Activated T-cell treated with anti-CD3 and anti-CD28 coated beads for 24 hours (primary cell): ENCODE measurements at places on chromosomes 12 and 14.

DNA sequence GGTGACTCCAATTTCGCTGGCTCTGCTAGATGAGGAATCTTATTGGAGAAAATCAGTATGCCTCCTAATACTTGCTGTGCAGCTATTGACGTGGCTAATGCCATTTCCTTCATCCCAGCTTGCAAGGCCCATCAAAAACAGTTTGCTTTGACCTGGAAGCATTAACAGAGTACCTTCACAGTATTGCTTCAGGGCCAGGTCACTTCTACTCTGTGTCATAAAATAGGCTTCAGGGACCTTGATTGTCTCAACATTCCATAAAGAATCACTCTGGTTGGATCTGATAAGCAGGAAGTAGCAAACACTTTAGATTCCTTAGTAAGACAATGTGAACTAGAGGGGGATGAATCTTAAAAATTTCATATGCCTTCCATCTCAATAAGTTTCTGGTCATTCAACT lies 26.9 kb upstream of the ZNF641 start:
- no peak for DNase-seq

DNA sequence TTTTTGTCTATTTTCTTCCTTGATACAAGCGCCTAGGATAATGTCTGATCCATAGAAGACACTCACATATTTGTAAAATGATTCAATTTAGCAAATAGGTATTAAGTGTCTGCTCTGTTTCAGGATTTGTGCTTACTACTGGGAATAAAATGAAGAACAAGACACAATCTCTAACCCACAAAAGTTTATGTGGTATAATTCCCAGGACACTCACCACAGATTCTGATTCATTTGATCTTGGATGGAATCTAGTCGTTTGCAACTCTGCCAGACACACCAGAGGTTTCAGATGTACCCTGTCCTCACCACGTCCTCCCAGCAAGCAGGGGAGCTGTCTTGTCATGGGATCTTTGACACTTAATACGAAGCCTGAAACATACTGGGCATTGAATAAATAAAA lies 208.3 kb downstream of the LRIG3 start:
- no peak for DNase-seq

GRCh38 chr14:92430686-92431085 lies 82.9 kb upstream of the RIN3 start:
- DNase-seq, result no peak

DNA sequence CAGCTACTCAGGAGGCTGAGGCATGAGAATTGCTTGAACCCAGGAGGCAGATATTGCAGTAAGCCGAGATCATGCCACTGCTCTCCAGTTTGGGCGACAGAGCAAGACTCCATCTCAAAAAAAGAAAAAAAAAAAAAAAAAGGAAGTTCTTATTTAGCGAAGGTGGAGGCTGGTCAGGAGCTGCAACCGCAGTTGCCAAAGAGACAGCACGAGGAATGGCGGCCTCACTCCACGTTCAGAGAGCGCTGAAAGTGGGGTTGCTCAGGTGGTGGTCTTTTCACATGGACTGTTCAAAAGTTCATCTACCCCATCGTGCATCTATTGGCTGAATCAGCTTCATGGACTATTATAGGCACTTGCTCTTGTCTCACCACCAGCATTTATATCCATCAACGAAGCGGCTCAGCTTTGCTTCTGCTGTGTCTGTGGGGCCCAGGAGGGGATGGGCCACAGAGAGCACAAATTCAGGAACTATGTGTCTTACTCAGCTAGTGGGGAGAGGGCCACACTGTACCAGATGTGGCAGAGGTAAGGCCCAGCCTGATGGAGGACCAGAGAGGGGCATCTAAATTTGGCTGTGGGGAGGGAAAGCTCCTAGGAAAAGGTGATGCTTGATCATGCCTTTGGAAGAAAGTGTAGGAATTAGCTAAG lies 27.3 kb downstream of the SLC25A47 start:
- DNase-seq, result no peak

DNA sequence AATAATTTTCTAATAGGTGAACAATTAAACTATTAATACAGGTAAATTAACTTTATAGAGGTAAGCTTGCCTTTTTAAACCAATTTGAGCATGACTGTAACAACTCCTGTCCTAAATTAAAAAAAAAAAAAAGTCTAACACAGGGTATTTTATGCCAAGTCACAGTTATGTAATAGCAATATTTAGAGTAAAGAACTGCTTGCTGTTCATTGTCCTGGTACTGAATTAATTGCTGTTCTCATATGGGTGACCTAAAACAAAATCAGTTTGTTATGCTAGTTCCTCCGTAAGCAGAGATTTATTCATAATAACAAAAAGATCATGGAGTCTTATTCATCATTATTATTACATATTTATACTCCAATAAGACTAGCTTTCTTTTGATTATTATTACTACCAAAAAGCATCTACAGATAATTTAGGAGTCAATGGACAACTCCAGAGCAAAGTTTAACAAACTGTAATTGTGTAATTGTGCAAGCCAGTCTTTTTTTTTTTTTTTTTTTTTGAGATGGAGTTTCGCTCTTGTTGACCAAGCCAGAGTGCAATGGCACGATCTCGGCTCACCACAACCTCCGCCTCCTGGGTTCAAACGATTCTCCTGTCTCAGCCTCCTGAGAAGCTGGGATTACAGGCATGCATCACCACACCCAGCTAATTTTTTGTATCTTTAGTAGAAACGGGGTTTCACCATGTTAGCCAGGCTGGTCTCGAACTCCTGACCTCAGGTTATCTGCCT lies 98.3 kb downstream of the ITPR2 start:
- DNase-seq, result no peak

GRCh38 chr12:41908206-41908605 lies 236.5 kb downstream of the GXYLT1 start:
- DNase-seq, result no peak

DNA sequence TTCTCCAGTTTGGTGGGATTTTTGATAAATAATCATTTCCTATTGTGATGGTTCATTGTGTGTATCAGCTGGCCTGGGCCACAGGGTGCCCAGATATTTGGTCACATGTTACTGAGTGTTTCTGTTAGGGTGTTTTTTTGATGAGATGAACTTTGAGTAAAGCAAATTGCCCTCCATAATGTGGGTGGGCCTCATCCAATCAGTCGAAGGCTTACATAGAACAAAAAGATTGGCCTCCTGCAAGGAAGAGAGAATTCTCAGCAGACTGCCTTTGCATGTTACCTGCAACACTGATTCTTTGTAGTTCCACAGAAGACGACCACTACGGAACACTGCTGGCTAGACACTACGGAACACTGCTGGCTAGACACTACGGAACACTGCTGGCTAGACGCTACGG lies 441.6 kb downstream of the GLT1D1 start:
- no peak for DNase-seq

- no peak for DNase-seq
These were observed 13.2 kb upstream of the EDDM3A start for GRCh38 chr14:20732477-20732876.

GRCh38 chr12:71949646-71950045 lies 11.0 kb downstream of the TPH2 start:
- no peak for DNase-seq

DNA sequence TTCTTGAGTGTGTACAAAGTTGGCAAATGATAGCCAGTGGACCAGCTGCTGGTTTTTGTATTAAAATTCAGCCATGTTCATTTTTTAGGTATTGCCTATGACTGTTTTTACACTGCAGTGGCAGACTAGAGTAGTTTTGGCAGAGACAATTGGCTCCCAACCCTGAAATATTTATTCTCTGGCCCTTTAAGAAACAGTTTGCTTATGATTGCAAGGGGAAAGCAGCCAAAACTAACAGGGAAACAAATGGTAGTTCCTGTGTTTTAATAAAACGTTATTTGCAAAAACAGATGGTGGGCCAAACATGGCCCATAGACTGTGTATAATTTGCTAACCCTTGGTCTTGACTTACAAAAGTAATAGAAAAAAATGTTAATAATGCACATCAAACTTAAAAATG lies 110.2 kb downstream of the ALX1 start:
- no peak for DNase-seq

- DNase-seq, result no peak
These were observed 11.5 kb upstream of the KRT80 start for GRCh38 chr12:52203079-52203921.

DNA sequence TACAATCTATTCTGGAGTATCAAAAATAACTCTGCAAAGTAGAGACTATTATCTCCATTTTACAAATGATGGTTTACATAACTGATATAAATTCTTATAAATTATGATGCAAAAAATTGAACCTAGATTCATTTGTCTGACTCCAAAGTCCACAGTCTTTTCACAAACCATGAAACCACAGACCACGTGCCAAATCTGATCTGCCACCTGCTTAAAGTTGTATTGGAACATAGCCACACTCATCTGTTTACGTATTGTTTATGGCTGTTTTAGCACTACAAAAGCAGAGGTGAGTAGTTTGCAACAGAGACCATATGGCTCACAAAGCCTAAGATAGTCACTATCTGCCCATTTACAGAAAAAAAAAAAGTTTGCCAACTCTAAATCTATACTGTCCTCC lies 105.3 kb downstream of the KCNH5 start:
- no peak for DNase-seq

DNA sequence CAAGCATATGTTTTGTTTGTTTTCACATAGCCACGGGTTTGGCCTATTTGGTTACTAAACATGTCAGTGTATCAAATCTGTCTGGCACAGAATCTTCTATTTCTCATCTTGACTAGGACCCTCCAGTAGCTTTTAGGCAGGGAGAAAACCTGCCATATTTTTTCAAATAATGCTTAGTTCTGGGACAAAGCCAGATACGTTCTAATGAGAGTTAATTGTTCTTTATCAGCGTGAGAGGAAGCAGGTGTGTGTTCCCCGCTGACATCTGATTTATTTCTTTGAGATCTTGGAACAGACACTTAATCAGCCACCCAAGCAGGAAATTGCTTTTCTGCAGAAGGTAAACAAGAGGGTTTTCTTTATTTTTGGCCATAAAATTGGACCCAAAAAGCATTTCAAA lies 54.8 kb downstream of the GOLGA5 start:
- no peak for DNase-seq

DNA sequence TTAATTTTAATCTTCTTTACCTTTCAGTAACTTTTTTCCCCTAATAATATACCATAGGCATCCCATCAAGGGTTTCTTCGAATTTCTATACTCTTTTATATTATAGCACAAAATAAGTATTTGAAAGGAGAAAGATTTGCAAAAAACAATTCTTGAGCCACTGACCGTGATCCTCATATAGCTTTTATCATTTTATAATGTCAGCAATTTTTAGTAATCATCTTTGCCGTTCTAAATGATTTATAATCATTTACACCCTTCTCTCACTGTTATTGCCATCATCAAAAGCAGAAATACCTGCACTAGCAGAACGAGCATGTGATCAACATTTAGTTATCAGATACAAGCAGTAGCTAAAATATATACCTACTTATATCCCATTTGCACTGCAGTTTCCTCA lies 16.9 kb downstream of the PTPRQ start:
- no peak for DNase-seq

DNA sequence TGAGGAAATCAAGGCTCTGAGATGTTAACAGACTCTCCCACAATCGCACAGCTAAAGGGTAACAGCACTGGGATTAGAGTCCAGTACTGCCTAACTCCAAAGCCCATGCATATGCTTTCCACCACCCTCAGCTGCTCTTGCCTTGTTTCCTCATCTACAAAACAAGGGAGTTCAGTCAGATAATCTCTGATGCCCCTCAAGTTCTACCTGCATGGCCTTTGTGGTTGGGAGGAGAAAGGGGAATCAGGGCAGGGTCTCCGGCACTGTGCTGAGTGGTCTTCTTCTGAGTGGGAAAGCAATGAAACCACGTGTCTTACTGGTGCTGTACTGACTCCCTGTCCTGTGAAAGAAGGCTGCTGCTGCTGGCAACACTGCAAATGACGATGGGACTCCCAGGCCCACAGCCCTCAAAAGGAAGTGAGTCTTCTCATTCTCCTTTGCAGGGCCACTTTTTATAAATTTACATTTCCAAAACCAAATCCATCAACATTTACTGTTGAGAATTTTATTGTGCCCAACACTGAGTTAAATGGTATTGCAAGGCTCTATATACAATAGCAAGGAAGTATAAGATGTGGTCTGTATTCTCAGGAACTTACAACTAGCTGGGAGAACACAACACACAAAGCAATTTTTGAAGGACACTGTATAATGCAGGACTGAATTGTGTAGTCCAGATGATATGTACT lies 19.7 kb upstream of the DUSP16 start:
- no peak for DNase-seq
